ENCODE measurements at places on chromosomes 13 and 19.

DNA sequence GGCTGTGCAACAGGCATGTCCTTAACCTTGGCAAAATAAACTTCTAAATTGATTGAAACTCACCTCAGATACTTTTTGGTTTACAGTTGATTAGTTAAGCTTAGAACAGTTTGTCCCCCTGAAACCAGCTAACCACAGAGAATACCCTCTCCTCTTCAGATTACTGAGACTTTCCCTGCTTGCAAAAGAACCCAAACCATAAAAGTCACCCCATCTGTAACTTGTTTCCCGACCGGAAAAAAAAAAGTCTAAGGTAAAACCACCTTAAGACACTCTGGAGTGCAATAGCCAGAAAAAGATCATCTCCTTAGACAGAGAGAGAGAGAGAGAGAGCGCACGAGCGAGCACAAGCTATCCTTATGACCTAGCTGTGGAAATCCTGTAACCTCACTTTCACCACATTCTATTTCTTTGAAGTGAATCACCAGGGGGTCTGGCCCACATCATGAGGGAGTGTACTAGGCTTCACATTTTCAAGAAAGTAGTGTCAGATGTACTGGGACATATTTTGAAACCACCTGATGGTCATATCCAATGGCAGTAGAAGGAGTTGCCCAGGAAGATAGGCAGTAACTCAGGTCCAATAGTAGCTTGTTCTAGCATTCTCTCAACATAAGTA lies 11.1 kb upstream of the GTF2F2 start:
- no peak for DNase-seq

DNA sequence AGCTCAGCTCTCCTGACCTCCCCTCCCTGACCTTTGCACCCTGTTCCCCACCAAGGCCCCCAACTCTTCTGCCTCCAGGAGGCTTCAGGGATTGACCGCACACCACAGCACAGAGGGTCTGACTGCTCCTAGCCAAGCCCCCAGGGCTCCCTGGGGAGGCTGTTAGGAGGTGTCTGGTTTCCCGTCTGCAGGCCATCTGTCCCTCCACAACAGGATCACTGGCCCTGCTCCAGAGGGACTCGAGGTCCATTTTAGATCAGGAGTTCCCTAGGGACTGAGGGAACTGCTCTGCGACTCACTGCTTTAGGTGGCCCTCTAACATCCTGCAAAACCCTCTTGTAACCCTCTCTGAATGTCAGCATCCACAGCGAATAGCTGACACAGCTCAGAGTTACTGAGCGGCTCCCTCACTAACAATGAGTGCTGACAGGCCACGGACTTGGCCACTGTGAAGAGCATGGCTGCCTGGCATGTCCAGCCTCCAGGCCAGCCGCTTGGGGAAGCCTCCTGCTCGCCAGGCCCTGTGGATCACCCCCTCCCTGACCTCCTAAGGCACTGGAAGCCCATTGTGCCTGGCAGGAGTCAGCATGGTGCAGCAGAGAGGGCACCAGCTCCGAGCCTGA lies 17.7 kb downstream of the GRIK5 start:
- DNase-seq, result no peak

DNA sequence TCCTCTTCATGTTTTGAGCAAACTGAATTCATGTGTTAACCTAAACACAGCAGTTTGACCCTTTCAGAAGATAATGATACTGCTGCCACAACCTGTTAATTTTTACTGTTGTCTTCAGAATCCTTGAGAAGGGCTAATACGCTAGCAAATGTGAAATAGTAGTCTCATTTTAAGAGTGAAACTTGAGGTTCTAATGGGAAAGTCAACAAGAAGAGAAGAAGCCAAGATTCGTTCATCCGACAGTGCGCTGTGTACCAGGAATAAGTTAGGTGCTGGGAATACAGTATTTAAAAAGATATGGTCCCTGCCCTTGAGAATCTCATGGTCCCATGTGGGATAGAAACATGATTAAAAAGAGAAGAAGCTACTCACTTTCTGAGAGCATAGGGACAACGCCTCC lies 134.4 kb downstream of the KL start:
- DNase-seq, result no peak

DNA sequence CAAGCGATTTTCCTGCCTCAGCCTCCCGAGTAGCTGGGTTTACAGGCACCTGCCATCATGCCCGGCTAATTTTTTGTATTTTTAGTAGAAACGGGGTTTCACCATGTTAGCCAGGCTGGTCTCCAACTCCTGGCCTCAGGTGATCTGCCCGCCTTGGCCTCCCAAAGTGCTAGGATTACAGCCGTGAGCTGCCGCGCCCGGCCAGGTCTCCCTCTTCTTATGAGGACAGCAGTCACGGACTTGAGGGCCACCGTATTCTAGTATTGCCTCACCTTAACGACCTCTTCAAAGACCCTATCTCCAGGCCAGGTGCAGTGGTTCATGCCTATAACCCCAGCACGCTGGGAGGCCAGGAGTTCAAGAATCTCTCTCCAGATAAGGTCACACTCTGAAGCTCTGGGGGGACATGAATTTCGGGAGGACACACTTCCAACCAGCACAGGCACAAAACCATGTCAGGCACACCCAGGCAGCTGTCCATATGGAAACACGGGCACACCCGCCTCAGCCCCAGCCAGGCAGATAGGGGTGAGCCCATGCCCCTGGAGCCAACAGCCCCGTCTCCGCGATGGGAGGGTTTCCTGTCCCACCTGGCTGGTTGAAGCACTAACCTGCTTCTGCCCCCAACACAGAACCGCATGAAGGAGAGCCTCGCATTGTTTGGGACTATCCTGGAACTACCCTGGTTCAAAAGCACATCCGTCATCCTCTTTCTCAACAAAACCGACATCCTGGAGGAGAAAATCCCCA lies 21.3 kb upstream of the S1PR4 start:
- DNase-seq, result no peak

DNA sequence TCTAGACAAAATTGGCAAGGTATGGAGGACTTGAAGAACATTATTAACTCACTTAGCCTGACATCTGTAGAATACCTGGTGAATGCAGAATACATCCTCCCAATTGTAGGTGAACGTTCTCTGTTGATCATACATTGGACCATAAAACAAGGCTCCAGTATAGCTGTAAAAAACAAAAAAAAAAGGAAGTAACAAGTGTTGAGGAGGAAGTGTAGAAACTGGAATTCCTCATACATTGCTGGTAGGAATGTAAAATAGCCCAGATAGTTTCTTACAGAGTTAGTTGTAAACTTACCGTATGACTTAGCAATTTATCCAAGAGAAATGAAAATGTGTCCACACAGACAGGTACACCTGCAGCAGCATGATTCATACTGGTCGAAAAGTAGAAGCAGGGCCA lies 44.8 kb downstream of the TSSK6 start:
- DNase-seq, result no peak
